ENCODE measurements at places on chromosomes 4 and X.

DNA sequence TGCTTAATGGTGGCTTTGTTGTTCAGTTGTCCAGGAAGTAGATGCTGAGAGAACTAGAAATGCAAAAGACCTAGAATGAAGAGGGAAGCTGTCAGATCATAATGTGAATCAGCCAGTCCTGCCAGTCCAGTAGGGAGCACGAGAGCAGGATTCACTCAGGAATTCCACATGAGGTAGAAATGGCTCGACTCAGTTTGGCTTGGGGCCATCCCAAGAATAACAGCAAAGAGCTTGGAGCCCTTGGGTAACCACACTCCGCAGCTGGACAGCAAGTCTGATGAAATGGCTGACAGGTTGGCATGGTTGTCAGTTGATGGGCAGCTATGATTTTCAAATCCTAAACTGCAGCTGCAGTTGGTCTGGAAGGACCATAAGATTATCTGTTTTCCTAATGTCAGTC, 44.5 kb upstream of the WDR1 start:
- no peak for DNase-seq

DNA sequence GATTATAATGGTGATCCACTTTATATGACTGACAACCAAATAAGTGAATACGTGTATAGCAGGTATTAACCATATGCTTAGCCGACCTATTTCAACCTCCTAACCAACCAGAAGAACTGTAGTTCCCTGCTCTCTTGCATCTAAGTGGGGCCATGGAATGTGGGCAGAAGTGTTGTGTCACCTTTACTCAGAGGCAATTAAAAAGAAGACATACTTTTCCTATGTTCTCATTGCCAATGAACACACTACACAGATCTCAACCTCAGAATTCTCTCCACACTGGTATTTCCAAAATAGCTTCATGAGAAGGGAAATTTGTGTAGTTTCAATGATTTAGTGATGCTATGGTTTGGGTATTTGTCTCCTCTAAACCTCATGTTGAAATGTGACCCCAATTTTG, 3.2 kb upstream of the NFKB1 start:
- no peak for DNase-seq

- DNase-seq = no peak
These were observed 179.2 kb downstream of the SLC7A11 start for GRCh38 chr4:138062929-138063328.

GRCh38 chr4:152676052-152676854, 3.5 kb downstream of the TMEM154 start:
- DNase-seq = no peak

DNA sequence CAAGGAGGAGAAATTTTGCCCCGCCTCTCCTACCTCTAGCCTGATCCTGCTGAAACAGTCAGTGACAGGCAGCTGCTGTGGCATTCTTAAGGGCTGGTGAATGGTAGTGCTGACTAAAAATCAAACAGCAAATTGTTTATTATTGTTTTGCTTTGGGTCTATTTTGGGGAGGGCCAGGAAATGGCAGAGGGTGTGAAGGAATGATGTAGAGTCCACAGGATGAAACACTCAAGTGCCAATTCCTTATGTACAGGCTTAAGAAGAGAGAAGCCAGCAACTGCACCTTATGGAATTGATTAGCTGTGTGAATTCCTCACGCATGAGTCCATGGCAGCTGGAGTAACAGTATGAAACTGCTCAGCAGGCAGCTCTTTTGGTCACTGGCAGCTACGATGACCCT, 39.7 kb downstream of the VEGFC start:
- DNase-seq = no peak

DNA sequence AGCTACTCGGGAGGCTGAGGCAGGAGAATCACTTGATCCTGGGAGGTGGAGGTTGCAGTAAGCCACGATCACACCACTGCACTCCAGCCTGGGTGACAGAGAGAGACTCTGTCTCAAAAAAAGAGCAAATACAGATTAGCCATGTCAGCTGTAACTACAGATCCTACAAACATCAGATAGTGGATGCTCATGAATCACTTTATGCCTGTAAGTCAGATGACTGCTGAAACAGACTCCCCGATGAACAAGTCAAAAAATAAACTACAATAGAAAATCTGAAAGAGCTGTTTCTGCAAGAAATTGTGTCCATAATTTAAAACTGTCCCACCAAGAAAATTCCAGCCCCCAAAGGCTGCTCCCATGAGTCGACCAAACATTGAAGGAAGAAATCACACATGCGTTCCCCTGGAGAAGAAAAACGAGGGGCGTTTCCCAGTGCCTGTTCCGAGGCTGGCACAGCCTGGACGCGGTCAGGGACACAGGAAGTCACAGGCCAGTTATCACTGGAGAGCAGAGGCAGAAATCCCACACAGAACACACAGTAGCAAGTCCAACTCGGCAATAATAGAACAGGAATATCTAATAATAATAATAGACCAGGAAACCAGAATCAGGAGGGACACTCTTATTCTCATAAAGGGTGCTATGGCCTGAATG, 30.0 kb upstream of the GTPBP6 start:
- DNase-seq = no peak

DNA sequence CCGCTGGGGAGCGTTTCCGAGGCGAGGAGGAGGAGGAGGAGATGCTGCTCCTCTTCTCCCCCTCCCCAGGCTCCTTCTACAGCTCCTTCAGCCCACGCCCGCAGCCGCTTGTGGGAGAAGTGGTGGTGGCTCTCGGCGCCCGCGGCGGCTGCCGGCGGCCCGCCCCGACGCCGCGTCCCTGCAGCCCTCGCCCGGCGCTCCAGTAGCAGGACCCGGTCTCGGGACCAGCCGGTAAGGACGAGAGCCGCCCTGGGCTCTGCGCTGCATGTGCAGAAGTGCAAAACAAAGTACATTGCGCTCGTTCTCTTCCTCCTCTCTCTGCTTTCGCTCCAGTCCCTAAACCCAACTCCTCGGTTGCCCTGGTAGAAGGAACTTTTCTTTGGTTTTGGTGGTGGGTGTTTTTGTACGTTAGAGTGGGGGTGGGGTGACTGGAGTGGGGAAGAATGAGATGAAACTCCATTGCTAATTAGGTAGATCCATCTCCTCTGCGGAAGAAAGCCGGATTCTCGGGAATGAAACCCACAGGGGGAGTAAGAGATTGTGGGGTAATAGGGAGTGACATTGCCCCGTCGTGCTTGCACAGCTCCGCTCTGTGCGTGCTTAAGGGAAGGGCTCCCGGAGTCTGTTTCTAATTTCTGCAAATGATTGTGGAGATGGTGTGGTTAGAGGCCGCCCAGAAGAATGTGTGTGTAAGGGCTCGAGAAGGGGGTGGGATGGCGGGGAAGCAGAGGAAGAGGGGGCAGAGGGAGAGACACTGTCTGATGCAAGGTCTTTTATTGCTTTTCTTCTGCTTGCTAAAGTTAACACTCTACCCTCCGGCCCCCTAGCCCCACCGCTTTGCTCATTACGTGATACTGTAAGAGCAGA, 677 bp downstream of the PTPN13 start:
- DNase-seq = peak; percentile 4

GRCh38 chr4:37615720-37616063, 70.5 kb downstream of the RELL1 start:
- DNase-seq = no peak

- DNase-seq = no peak
These were observed 39.8 kb downstream of the ZNF280C start for GRCh38 chrX:130228871-130229270.

DNA sequence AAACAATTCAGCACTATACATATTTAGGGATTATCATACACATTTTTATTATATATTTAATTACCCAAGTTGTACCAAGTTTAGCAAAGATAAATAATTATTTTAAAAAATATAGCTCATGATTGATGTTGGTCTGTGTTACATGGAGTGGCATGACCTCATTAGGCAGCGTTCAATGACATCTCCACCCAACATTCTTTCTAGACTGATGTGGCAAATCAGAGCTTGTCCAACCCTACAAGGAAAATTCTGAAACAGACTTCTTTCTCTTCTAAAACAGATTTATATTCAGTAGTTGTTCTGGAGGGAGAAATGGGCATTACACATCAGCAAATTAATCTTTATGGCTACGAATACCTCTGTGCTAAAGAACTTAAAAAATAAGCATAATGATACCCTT, 189.7 kb downstream of the PDGFC start:
- DNase-seq = no peak

- DNase-seq = no peak
These were observed 129.6 kb upstream of the INTU start for GRCh38 chr4:127503111-127503510.

DNA sequence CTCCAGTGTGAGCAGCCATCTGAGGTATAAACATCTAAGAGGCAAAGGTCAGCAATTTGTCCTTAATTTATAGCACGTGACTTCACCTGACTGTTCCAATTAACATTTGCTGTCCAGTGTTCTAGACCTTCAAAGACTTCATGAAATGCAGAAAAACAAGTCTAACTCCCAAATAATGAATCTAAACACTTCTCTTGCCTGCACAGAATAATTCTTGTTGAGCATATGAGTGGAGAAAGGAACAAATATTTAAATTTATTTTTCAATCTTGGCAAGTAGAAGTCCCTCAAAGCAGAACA, 12.0 kb downstream of the RFC1 start:
- DNase-seq = no peak

DNA sequence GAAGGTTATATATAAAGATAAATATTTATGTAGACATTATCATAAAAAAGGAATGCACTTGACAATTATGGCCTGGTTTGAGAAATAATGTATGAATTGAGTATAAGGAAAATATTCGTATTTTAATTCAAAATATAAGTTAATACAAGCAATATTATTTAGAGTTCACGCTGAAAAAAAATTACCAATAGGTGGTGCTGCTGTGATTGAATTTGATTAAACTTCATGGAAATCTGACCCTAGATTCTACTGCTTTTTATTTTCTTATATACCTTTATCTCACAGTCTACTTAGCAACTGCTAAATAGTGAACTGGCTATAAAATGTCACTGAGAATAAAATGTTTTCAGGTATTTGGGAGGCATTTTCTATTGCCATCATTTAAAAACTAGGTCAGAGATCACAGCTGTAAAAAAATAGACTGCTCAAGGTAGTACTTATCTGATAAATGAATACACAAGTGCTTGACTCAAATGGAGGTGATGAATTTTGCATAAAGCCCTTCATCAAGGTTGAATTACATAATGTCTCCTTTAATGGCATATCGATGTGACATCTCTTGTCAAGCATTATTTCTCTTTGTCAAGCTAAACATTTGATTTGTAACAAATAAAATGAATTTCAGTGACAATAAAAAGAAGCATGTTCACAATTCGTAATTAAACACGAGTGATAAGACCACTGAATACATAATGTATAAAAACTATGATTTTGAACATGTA, 1638.8 kb upstream of the PCDH7 start:
- no peak for DNase-seq

DNA sequence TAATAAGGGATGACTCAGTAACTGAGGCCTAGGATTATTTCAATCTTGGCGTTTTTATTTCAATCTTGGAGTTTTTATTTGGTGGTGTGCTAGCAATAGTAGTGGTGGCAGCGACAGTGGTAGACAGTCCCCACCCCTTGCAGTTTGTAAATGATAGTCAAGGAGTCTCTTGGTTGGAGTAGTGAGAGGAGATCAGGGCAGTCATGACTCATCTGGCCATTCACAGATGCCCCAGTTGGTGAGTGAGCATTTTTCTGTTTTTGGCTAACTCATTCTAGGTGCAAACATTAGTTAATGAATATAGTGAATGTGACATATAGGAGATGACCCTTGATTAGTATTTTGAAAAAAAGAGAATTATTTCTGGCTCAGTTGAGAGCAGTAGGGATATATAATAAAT, 93.5 kb upstream of the ADAD1 start:
- DNase-seq = no peak

GRCh38 chr4:169945636-169946035, 80.6 kb downstream of the MFAP3L start:
- DNase-seq = no peak

- DNase-seq = no peak
These were observed 14.5 kb upstream of the MED14 start for GRCh38 chrX:40749681-40750494.

DNA sequence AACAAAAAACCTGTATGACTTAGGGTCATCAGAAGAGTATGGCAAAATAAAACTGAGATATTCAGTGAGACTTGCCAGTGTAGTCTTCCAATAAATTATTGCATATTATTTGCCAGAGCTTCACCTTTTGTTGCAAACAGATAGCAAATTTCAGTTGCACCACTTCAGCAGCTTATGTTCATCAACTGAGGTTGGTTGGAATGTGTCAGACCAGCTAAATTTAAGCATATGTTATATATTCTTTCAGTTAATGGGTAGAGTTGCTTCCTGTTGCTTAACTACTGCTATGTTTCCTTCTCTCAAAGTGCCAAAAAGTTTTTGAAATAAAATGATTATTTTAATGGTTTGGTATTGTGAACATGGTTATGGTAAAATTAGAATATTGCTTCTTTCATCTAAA, 61.5 kb downstream of the GALNT7 start:
- DNase-seq = no peak

DNA sequence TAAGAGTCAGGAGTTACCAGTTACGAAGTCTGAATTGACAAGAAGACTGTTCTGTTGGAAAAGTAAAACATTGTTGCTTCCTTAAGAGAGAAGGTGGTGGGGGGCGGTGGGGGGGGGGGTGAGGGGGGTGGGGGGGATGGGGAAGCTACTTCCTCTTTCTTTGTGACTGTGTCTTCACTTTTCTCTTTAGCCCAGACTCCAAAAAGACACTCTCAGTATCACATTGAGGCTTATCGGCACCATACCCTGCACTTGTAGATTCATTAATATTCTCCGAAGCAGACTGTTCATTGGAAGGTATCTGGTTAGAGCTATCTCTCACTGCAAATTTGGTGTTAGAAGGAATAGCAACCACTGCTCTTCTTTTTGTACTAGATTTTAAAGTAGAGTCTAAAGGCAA, 94.5 kb upstream of the IL13RA1 start:
- no peak for DNase-seq

DNA sequence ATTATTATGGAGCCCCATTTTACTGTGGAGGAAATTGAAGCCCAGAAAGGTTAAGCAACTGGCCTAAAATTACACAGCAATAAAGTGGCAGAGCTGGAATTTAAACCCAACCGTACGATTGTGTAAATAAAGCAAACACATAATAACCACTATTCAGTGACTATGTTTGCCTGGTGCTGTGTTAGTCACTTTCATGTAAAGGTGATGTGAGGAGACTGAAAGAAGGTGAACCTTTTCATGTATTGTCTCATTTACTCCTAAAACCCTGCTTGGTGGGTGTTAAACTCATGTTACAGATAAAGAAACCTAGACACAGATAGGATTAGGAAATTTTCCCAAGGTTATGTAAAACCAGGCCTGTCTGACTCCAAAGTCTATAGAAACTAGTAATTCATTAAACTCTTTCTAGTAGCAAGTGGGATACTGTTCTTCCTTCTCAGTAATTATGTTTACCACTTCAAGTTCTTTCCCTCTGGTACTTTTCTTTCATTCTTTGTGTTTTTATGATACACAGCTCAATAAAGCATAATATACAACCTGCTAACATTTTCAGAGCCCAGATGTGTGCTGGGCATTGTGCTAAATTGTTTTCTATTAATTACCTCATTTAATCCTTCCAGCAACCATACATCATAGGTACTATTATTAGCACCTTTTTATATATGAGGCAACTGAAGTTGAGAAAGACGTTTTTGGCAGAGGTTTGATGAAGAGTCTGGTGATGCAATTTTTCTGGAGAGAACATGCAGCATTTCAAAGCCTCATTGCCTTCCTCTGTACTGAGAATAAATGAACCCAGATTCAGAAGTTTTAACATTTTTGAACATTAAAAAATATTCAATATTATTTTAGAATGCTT, 202.7 kb downstream of the SPRY1 start:
- no peak for DNase-seq

GRCh38 chr4:85688055-85688740, 213.2 kb downstream of the ARHGAP24 start:
- no peak for DNase-seq

GRCh38 chr4:185086053-185086452, 57.0 kb upstream of the SLC25A4 start:
- no peak for DNase-seq

Data from stimulated activated CD4-positive, alpha-beta T cell treated with anti-CD3 and anti-CD28 coated beads, Interleukin-1b, Interleukin-23, amount 100 ng/mL, for 4 hours (primary cell).